ENCODE measurements at places on chromosomes 13 and 19.

GRCh38 chr19:10968527-10969135 lies 7.8 kb downstream of the SMARCA4 start:
- peak; percentile 60 for DNase-seq

- no peak for DNase-seq
Measured at GRCh38 chr13:78770601-78771000, 111.6 kb upstream of the OBI1 start.

- no peak for DNase-seq
Measured at GRCh38 chr13:63449550-63449949, 2033.9 kb upstream of the PCDH20 start.

GRCh38 chr19:11452620-11453310 lies 17.3 kb downstream of the PRKCSH start:
- no peak for DNase-seq

DNA sequence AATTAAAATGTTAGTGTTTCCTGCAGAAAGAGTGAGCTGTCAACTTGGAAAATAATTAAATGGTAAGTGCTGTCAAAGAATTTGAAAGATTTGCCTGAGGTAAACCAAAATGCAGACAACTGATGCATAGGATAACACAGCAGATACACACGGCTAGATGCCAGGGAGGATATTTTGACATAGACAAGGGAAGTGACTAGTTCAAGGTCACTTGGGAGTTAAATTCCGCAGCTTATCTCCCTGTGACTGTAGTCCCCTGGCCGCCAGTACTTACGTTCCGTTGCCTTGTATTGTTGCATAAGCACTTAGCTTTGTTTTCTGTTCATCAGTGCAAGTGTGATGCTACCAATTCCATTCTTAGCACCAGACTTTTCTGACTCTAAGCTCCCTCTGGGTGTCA lies 247.3 kb upstream of the MAB21L1 start:
- DNase-seq = no peak

DNA sequence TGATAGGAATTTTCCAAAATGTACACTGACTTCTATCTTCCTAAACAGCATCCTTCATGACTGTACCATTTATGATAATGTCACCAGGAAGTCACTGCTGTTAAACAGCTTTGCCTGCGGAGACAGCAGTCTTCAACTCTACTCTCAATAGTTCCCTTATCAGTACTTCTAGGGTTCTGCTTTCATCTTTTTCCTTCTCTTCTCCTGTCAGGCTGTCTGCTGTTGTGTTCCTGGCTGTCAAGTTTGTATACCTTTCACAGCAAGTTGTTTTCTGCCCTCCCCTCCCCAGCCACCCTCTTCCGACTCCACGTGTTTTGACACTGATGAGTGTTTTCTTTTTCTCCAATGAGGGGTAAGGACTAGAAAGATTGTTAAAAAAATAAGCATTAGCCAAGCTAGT lies 2.2 kb downstream of the UPF3A start:
- no peak for DNase-seq

GRCh38 chr19:43618921-43619261 lies 538 bp downstream of the ZNF428 start:
- DNase-seq = peak; percentile 34

DNA sequence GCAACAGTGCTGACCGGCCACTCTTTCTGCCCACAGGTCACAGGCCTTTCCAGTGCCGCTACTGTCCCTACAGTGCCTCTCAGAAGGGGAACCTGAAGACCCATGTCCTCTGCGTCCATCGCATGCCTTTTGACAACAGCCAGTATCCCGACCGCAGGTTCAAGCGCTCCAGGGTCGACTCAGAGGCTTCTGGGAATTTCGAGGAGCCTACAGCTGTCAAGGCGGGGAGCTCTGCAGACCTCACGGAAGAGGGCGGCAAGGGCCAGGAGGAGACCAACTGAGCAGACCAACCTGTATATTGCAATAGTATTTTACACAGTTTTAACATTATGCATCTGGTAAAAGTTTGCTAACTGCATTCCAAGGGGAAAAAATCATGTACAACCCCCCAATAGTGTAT lies 338.5 kb downstream of the ZNF536 start:
- DNase-seq = no peak

- no peak for DNase-seq
Measured at GRCh38 chr13:76968041-76968440, 19.7 kb downstream of the ACOD1 start.

GRCh38 chr19:49643466-49643865 lies 1.5 kb downstream of the SCAF1 start:
- no peak for DNase-seq

DNA sequence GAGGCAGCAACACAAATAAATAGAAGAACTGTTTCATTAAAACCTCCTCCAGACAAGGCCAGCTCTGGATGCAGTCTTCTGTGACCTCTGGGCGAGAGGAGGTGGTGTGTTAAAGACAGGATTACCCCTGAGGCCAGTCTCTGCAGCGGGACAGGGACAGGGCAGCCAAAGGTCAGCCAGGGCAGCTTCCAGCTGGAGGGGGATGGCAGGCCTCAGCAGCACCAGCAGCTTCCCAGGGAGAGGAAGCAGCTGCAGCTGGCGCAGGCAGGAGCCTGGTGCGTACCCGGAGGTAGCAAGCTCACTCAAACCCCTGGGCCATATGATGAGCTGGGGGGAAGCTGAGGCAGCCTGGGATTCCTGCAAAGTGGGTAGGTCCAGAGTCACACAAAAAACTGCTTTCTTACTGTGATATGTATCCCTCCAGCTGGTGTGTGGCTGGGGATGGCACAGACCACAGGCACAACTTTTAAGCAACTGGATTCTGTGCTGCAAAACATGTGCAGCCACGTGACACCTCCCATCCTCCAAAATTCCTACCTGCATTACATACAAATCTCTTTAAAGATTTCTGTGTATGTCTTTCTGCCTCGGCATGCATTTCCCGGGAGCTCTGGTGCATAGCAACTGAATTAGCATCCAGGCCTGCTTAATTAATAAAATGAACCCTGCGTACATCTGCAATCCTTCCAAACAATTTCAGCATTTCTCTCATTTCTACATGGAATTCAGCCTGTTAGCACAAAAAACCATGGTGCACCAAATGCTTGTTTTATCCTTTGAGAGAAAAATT lies 238.3 kb upstream of the MAB21L1 start:
- DNase-seq = no peak

DNA sequence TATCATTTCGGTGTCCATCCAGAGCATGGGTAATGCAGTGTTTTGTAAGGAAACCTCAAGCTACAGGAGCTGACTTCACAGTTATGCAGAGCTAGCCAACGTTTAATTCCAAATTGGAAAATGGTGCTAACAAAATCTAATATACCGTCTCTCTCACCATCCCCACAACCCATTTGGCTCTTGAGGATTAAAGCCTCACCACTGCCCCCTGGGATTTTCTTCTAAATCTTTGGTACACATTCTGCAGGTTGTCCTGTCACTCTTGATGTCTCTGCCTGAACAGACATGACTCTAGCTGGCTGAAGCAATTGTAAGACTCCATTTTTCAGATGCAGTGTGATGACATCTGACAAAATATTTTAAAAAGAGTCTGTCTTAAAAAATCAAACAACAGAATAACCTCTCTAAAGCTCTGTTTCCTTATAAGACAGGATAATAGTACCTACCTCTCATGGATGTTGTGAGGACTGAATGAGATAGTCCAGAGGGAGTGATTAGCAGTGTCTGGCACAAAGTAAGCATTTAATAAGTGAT lies 451.8 kb downstream of the SUCLA2 start:
- no peak for DNase-seq

DNA sequence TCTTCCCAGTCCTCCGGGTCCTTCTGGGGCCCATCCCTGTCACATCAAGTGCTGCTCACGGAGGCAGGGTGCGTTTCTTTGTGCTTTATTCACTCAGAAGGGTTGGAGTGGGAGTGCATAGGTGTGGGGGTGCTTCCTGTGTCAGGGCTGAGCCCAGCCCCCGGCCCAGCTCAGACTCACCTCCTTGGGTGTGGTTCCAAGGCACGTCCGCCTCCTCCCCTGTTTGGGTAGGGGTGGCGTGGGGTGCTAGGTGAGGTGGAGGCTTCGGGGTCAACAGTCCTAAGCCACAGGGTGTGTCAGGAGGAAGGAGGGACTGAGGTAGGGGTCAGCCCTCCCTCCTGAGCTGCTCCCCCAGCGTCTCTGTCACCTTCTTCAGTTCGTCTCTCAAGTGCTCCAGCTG lies 3.1 kb downstream of the CCER2 start:
- no peak for DNase-seq

DNA sequence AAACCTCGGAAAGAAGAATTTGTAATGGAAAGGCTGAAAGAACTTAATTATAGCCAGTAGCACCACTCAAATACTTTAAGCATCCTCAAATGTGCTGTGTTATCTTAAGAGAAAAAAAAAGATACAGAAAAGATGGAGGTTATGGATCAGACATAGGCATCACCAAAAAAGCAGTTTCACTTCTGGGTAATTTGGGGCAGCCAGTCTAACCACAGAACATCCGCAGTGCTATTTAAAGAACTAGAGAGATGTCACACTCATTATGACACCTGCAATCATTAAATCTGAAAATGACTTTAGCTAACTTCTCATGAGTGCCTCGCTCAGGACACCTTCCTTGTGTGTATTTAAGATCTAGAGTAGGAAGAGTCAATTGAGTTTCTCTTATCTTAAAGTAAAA lies 211.8 kb downstream of the RBM26 start:
- DNase-seq = no peak

- no peak for DNase-seq
Measured at GRCh38 chr19:2127758-2128157, 23.6 kb downstream of the AP3D1 start.

DNA sequence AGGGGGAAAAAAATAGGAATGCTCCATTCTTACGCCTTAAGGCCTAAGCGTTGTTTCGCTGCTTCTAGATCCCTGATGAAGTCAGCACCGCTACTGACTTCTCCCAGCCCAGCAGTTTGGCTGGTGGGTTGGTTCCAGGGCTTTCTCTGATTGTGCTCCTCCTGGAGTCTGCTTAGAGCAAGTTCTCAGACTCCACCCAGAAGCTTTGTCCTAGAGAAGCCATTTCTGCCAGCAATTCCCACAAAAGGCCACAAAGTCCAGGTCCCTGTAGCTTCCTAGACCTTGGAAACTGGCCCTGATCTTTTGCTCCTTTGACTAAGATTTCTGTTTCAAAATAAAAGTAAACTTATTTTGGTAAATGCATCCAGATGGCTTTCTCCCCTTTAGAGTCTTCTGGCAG lies 65.4 kb downstream of the KCTD12 start:
- DNase-seq = no peak

DNA sequence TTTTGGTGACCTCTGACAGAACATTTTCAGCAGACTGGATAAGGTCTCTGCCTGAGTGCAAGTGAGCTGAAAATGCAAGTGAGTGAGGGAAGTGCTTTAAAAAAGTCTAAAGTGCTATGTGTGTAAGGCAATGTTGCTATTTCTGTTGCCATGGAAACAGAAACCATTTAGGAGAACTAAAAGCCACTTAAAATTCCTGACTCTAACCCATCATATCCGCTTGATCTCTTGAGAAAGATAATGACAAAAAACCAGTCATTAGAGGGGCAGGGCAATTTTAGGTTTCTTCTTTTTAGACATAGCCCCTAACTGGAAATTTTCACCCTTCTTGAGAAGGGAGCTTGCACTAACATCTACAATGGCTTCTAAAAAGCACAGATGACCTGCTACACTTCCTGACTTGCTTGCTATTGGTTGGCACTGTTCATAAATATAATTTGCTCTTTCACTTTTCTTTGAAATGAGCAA lies at the start of gene CYSLTR2:
Gene CYSLTR2, plus strand, starts transcription at position 458 of the 468 bp plus-strand sequence. CDS start 52,889 bp downstream, outside the sequence.
- no peak for DNase-seq

- no peak for DNase-seq
Measured at GRCh38 chr13:107035778-107036177, 467.8 kb upstream of the ARGLU1 start.

DNA sequence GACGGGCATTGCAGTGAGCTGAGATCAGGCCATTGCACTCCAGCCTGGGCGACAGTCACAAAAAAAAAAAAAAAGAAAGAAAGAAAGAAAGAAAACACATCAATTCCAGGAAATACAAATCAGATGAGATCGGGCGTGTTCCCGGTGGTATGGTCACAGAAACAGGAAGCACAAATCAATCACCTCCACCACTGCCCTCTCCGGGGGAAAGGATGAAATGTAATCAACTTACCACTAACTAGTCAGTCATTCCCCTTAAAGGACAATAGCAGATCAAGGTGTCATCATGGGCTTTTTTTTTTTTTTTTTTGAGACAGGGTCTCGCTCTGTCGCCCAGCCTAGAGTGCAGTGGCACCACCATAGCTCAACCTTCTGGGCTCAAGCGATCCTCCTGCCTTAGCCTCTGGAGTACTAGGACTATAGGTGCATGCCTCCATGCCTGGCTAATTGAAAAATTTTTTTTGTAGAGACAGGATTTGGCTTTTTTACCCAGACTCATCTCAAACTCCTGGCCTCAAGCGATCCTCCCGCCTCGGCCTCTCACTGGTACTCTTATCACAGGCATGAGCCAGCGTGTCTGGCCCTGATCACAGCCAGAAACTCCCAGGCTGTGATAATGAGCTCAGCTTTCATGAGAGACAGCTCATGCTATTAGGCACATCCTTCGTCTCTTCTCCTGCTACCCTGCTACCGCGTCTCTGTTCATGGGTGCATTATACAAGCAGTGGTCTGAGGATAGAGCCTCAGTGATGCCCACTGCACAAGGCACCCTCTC lies 6.8 kb upstream of the DPRX start:
- no peak for DNase-seq

- DNase-seq = no peak
Measured at GRCh38 chr19:58054901-58055874, 3.9 kb upstream of the ZNF135 start.

DNA sequence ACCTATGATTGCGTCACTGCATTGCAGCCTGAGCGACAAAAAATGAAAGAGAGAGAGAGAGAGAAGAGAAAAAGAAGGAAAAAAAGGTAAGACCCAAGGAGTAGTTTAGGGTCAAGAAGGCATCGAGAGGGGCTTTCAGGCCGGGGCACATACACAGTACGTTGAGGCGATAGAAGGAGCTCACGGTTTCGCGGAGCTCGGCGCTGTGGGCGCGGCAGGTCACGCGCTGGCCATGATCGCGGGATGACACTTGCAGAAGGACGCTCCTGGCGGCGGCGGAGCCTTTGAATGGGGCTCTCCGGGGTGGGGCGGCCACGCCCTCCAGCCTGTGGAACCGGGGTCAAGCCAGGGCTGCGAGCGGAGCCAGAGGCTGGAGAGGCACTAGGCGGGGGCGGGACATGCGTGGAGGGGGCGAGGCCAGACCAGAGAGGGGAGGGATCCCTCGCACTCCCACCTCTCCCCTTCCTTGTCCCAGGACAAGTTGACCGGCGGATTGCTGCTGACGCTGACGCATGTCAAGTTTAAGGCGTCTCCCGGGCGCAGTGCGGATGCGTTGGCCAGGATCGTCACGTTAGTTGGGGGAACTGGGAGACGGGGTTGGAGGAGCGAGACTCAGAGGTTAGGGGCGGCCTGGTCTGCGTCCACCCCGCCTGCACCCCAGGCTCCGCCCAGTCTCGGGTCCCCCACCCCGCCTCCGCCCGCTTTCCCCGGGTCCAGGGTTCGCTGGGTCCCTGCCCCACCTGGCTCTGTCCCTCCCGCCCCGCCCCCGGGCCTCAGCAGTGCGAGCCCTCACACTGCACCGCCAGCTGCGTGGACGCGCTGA lies 6.9 kb downstream of the NPHS1 start:
- DNase-seq = peak; percentile 35
